ENCODE measurements at places on chromosomes 3 and 15.

DNA sequence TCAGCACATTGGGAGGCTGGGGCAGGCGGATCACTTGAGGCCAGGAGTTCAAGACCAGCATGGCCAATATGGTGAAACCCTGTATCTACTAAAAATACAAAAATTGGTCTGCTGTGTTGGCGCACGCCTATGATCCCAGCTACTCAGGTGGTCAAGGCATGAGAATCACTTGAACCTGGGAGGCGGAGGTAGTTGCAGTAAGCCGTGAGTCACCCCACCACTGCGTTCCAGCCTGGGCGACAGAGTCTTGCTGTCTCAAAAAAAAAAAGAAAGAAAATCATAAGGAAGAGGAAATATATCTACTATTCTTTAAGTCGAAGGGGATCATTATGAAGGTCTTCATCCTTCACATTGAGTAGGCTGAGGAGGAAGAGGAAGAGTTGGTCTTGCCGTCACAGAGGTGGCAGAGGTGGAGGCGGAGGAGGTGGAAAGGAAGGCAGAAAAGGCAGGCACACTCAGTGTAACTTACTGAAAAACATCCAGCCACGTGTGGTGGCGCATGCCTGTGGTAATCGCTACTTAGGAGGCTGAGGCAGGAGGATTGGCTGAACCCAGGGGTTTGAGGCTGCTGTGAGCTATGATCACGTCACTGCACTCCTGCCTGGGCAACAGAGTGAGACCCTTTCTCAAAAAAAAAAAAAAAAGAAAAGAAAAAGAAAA is 14.2 kb downstream of the CSK start:
- DNase-seq, result no peak

- DNase-seq, result no peak
Observed at GRCh38 chr15:90151989-90152645, 49.0 kb upstream of the SEMA4B start.

GRCh38 chr3:27680517-27681246 is 41.4 kb downstream of the EOMES start:
- no peak for DNase-seq

DNA sequence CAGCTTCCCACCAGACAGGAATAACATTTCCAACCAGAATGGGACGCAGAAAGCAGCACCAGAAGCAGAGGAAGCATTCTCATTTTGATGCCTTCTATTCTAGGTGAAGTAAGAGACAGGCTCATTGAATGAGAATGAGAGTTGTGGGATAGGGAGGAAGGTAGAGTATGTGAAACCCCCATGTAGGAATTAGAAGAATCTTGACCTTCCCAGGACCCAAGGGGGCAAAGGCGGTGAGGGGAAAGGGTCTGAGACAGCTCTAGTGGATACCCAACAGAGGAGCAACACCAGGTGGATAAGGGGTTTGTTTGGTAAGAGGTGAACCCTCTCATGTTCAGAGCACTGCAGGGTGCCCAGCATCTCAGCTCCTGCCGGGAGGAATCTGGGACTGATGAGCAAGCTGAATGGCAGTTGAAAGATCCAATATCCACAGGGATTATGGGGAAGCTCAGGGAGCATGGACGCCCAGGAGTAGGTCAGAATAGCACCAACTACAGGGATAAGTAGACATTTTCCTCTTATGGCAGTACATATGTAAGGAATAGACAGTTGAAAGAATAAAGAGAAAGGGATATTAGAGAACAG is 77.0 kb downstream of the PLCL2 start:
- no peak for DNase-seq

DNA sequence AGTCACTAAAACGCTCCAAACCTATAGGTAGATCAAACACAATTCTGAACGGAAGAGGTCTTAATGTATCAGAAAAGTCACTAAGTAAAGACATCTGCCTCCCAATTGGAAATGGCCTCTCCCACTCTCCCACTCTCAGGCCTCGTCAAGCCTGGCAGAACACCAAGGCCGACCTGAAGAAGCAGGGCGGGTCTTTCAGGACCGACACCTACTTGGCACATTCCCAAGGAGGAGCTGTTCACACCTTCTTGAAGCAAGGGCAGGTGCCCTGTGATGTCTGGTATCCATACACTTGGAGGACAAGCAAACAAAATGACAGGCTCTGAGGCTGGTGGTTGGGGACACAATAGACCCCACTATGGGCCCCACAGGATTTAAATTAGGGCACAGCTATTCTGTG is 30.0 kb downstream of the XXYLT1 start:
- no peak for DNase-seq

DNA sequence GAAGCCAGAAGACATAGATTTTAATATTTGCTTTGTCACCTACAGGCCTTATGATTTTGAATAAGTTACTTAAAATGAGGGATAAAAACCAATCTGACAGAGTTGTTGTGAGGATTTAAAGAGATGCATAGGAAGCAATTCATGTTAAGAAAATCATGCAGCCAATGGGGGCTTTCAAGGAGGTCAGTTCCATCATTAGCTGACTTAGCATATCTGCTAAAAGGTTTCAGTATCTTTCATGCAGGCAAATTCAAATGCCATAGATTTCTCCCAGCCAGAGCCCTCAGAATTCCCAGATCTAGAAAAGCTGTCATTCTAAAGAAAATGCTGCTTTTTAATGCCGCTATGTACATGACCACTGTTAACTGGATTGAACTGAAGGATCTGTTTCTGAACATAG is 176.1 kb downstream of the GOLIM4 start:
- DNase-seq, result no peak

- no peak for DNase-seq
Observed at GRCh38 chr15:51077221-51078153, 17.2 kb downstream of the TNFAIP8L3 start.

GRCh38 chr3:107752202-107752990 is 229.6 kb downstream of the BBX start:
- no peak for DNase-seq

DNA sequence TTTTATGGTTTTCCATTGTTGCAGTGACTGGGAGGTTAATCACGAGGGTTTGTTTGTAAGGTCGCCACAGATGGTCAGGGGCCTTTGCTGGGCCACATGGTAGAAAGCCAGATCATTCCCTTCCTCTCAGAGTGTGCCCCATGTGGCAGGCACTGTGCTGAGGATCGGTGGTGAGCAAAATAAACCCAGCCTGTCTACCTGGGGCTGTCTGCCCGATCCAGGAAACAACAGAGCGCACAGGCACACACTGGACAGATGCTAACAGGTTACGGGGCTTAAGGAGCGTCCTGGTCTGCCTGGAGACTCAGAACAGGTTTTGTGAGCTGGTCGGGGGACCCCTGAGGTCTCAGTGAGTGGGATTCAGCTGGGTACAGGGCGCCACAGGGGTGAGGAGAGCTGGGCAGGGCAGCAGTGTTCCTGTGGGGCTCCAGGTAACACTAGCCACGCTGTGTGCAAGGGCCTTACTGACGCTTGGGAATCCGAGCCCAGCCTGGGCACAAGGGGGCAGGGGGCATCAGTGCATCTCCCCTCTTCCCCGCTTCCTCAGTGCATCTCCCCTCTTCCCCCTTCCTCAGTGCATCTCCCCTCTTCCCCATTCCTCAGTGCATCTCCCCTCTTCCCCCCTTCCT is 136.4 kb downstream of the DNAJB8 start:
- DNase-seq, result no peak

DNA sequence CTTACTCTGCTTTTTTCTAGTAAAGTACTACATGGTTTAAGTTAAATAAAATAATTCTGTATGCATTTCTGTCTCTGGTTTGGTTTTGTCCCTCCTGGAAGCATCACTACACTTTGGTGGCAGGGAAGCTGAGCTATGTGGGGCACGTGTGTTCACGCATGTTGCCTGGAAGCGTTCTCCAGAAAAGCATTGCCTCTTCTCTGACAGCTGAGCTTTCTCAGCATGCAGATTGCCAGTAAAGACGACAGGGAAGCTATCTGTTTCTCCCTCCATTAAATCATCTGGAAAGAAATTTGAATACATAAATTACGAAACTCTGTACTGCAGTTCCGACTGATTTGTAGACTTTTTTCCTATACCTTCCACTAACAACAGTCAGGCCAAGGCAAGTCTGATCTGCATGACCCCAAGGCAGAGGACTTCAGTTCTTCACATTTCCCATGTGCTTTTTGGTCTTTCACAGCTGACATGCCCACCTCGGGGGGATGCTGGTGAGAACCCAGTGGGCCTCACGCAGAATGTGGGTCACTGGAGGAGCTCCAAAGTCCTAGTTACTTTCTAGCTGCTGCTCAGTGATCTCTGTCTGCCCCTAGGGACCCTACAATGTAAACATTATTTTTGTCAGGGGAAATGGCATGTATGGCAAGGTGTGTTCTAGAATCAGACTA is 43.0 kb downstream of the PGPEP1L start:
- DNase-seq, result no peak

DNA sequence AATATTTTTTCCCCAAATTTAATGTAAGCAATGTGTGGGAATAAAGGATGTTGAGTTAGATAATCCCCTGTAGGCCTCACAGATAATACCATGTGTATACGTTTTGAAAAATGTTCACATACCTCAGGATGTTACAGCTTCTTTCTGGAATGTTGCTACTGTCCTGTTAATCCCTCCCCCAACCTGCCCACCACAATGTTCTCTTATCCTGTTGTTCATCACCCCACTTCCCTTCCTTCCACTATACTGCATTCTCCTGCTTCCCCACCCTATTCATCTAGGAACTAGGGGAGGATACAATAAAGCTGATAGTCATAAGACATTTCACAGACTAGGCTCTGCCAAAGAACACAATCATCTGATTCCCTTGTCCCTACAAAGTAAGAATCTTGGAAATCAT is 92.1 kb downstream of the IGF2BP2 start:
- no peak for DNase-seq

DNA sequence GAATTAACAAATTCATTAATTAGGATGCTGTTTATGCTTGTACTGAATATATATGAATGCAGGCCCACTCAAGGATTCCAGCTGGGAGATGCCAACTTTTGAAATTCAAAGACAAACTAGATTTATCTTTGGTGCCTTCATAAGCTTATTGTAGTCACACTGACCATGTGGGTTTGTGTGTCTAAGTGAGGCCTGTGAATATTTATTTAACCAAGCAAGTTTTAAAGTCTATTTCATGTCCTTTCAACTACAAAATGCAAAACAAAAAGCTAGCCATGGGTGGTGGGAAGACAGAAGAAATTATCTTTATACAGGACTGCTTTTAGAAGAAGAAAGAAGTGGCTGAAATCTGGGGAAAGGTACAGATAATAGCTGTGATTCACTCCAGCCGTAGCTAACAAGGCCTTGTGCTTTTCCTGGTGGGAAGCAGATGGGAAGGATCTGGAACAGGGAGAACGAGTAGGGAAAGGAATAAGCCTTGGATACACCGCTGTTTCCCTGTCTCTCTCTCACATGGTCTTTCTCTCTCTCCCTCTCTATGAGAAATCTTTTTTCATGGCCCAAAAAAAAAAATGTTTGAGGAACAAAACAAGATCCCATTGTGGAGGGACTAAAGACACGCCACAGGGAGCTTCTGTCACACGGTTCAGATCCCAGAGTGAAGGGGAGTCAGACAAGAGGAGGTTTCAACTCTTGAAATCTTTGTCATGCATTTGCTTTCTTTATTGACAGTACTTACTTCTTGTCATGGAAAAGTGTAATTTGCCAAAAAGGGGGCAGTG is 225.5 kb downstream of the RORA start:
- no peak for DNase-seq

GRCh38 chr3:132273036-132273435 is 44.2 kb upstream of the ACP3 start:
- DNase-seq, result no peak

- DNase-seq, result no peak
Observed at GRCh38 chr15:57284535-57284934, 91.8 kb upstream of the CGNL1 start.

GRCh38 chr3:187072102-187072501 is 67.2 kb downstream of the RPL39L start:
- no peak for DNase-seq

GRCh38 chr3:9749296-9749644 is 482 bp upstream of the OGG1 start:
- DNase-seq, result no peak

DNA sequence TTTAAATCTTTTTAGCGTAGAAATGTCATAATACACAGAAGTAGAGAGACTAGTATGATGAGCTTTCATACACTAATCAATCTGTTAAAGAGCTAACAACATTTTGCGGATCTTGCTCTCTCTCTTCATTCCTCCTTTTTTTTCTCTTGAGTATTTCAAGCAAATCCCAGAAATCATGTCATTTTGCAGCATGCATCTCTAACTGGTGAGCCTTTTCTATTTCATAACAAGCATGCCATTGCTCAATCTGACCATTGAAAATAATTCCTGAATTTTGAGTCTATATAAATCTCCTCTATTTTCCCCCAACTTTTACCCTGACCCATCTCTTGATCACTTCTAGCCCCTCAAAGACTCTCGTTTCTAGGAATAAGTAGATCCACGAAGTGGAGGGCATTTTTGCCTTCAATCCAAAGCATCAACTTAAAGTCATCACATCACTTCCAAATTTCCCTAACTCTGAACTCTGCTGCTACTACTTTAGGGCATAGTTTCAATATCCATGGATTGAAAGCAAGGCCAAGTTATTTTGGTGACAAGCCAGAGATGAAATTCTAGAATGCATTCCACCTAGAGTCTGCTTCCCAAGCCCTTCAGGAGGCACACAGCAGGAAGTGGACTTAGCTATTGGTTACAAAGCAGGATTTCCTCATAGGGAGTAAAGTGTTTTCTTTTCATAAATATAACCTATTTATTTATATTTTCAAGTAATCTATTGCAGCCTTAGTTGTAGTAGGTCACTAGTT is 253.5 kb upstream of the ZPLD1 start:
- no peak for DNase-seq

GRCh38 chr15:81296673-81297072 is 27.3 kb downstream of the STARD5 start:
- DNase-seq, result peak; percentile 78
